ENCODE measurements at places on chromosomes 4 and X. TPM values are rescaled to one million over a fixed set of nuclear protein-coding genes. Genes with fewer than 3 reads are reported as not detected.

SHROOM2 gene
- polyA plus RNA-seq = 3.5 TPM

MUC7 gene
- not detected for polyA plus RNA-seq

FGF13 gene
- 1.4 TPM for polyA plus RNA-seq

GCNA gene
- 23.3 TPM for polyA plus RNA-seq

PLAC8 gene
- 1.4 TPM for polyA plus RNA-seq

All from adrenal gland (tissue), 19 donors.